ENCODE measurements at places on chromosomes 12 and 14.

DNA sequence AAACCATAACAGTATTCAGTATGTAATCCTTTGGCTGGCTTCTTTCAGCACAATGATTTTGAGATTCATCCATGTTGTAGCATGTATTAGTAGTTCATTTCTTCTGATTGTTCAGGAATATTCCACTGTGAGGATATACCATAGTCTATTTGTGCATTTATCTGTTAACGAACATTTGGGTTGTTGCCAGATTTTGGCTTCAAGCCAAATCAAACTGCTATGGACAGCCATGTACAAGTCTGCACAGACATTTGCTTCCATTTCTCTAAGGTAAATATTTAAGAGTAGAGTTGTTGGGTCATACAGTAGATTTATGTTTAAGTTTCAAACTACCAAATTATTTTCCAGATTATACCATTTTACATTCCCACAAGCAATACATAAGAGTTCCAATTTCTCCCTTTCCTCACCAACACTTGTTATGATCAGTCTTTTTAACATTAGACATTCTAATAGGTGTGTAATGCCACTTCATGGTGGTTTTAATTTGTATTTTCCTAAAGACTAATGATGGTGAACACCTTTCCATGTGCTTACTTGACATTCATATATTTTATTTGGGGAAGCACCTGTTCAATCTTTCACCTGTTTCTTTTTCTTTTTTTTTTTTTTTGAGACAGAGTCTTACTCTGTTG lies 56.6 kb downstream of the ZFYVE21 start:
- no peak for DNase-seq

DNA sequence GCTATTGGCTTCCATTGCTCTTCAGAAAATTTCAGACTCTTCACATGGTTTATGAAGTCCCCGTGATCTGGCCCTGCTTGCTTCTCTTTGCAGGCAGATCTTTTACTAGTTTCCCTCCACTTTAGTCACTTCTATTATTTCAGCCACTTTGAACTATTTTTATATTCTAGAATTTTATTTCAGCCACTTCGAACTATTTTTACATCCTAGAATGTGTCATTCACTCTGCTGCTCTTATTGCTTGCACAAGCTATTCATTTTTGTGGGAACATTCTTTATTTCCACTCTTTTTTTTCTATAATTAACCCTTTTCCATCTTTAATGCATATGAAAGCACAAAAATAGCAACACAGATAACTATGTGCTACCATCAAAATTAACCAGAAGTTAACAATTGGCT lies 24.5 kb downstream of the TSHR start:
- no peak for DNase-seq

DNA sequence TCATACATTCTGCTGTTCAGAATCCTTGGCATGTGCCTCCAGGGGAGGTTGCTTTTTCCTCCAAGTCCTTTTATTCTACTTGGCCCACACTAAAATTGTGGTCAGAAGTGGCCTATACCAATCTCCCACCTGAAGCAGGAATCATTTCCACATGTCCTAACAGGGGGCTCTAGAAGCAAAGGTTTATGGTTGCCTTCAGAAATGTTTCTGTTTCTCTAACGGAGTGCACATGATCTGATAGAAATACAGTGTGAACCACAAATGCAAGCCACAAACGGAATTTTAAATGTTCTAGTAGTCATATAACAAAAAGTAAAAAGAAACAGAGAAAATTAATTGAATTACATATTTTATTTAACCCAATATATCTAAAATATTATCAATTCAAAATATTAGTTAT lies 4.0 kb downstream of the PTGER2 start:
- DNase-seq = no peak

GRCh38 chr12:104802208-104802607 lies 155.9 kb downstream of the SLC41A2 start:
- DNase-seq = peak; percentile 22

DNA sequence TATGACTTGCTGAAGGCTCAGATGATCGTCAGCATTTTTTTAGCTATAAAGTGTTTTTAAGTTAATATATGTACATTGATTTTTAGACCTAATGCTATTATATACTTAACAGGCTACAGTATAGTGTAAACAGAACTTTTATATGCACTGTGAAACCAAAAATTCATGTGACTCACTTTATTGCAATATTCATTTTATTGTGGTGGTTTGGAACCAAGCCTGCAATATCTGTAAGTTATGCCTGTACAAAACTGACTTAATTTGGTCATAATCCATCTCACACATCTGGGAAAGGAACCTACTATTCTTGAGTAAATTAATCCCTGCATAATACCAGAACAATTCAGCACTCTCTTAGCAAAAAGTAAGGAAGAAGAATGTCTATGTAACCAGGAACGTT lies 390.7 kb downstream of the SYT1 start:
- no peak for DNase-seq

GRCh38 chr12:3741882-3742672 lies 10.8 kb downstream of the CRACR2A start:
- DNase-seq = no peak

DNA sequence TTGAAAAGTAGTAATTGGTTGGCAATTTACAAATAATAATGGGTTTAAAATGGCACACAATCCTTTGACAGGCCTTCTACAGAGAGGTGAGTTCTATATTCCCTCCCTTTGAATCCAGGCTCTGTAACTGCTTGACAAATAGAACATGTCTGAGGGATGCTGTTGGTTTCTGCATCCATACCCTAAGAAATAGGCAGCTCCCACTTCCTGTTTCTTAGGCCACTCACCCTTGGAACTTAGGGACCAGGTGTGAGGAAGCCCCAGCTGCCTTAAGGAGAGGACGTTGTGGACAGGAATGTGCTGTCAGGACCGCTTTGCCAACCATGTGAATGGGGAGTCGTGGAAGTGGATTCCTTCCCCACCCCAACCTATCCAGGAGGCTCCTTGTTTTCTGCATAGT lies 59.4 kb downstream of the LMNTD1 start:
- DNase-seq = no peak
